ENCODE measurements at places on chromosomes 7 and 10.

DNA sequence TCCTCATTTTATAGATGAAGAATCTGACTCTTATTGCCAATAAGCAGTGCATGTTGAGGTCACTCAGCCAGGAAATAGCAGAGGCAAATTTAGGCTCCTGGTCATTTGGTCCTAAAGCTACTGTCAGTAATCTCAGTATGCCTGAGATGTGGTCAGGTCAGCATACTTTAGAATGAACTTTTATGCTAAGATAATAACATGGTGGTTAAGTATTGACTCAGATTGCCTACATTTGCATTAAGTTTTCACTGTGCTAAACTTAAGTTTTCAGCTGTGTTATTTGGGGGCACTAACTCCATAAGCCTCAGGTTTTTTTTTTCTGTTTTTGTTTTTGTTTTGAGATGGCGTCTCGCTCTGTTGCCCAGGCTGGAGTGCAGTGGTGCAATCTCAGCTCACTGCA, 35.9 kb upstream of the CCSER2 start:
- DNase-seq, result no peak

DNA sequence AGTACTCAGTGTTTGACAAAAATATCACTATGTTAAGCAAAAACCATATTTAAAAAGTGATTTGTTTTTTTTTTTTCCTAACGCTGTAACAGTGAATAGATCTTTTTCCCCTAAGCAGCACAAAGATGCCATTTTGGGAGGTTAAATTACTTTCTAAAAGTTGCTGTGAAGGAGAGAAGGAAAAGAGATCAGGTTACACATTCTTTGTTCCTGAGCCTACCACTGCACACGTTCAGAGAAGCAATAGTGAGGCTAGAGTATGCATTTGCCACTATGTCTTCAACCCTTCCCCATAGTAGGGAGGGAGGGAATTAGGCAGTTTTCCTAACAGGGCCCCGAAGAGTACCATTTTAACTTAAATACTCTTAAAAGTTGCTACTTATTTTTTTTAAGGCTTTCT, 38.9 kb downstream of the BMPR1A start:
- no peak for DNase-seq

GRCh38 chr7:45918556-45918955, 2.5 kb downstream of the IGFBP3 start:
- DNase-seq, result no peak

DNA sequence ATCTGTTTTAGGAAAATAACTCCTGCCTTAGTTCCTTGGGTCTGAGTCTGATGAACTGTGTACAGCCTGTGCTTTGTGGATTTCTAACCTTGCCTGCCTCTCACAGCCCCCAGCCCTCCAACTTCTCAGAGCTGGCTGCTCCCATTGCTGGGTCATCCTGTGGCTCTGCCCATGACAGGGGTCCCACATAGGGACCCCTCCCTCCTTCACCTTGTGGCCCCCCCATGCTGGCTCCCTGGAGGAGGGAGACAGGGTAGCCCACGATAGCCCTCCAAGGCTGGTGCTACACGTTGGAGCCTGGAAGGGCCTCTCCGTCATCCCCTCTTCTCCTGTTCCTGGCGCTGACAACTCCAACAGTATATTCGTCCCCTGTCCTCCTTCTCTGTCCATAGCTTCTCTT, 2.8 kb upstream of the DENND2A start:
- DNase-seq, result no peak

GRCh38 chr7:644381-645305, 81.9 kb upstream of the DNAAF5 start:
- DNase-seq, result no peak

Data from NCI-H1417 treated with DMSO at 0.1 percent for 48 hours (cell line).